Adipocyte (in vitro differentiated cells): ENCODE measurements at places on chromosomes 16 and 17.
A peak's percentile ranks its signal among the peaks of the same experiment; 100 is the strongest.

DNA sequence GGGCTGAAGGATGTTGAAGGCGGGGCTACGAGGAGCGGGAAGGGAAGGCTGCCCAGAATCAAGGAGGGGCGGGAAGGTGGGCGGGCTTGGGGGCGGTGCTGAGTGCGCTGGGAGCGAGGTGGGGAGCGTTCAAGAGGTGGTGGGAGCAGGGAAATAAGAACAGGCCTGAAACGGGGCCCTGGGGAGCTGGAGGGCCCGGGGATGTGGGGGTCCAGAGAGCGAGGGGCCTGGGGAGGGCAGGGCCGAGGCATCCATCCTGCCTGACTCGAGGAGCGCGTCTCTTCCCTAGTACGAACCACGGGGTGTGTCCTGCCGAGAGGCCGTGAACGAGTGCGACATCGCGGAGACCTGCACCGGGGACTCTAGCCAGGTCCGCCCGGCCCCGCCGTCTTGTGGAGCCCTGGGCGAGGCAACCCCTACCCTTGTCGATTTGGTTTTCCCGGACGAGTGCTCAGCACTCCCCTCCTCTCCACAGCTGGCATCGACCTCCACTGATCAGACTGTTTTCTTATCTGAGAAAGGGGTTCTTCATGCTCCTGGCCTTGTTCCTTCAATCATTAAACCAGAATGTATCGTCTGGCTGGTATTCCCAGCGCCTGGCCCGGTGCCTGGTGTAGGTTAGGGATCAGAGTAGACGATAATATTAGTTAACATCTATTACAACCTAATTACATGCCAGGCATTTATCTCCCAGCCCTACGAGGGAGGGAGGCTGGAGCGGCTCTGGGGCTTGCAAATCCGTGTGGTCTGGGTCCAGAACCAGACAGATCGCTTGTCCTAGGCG is 17.2 kb downstream of the ADAM11 start:
- no peak for DNase-seq

GRCh38 chr17:35084987-35085386 is 21.5 kb upstream of the RFFL start:
- DNase-seq, result no peak

- DNase-seq, result peak; percentile 84
Observed at GRCh38 chr17:38867179-38867967, 2.5 kb upstream of the LASP1 start.

DNA sequence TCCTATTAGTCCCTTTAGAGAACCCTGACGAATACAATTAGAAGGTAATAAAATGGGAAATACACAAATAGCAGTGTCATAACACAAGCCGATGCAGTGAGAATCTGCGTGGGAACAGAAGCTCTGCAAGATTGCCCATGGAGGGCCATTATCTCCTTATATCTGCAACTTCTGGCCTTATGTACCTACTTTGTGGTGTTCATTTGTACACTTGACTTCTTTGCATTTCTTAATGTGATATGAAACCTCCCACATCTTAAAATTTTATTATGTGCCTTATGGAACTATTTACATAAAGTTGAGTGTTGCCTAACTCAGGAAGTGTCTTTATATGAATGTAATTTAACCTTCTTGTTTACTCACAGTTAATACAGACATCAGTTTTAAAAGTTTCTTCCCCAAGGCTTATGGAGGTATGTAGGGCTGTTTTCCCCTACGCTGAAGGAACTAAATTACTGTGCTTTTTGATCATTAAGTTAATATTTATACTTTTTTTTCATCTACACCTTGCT is 10.1 kb upstream of the TANC2 start:
- DNase-seq, result peak; percentile 16

GRCh38 chr17:17146786-17147406 is 59.2 kb downstream of the PLD6 start:
- no peak for DNase-seq

- no peak for DNase-seq
Observed at GRCh38 chr17:56947741-56948140, 13.1 kb downstream of the COIL start.

GRCh38 chr16:24049113-24049512 is 207.0 kb upstream of the CACNG3 start:
- no peak for DNase-seq

DNA sequence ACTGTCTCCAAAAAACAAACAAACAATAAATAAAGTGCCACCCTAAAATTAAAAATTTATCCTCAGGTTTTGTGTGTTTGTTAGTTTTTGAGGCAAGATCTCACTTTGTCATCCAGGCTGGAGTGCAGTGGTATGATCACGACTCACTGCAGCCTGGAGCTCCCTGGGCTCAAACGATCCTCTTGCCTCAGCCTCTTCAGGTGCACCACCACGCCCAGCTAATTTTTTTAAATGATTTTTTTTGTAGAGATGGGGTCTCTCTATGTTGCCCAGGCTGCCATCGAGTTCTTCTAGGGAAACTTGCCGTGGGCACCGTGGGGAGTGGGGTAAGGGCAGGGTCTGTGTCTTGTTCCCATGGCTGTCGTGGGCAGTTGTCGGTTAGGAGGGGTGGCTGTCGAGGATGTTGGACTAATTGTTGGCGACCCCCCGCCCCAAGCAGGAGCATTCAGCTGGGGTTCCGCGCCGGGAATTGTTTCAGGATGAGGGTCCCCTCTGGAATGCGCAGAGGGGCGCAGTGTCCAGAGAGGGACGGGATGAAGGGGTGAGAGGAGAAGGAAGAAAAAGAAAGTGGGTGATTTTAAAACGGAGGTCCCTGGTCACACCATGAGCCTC is 1.1 kb upstream of the RNF213 start:
- DNase-seq, result peak; percentile 33

- DNase-seq, result no peak
Observed at GRCh38 chr17:74061758-74062157, 141.7 kb upstream of the RPL38 start.

DNA sequence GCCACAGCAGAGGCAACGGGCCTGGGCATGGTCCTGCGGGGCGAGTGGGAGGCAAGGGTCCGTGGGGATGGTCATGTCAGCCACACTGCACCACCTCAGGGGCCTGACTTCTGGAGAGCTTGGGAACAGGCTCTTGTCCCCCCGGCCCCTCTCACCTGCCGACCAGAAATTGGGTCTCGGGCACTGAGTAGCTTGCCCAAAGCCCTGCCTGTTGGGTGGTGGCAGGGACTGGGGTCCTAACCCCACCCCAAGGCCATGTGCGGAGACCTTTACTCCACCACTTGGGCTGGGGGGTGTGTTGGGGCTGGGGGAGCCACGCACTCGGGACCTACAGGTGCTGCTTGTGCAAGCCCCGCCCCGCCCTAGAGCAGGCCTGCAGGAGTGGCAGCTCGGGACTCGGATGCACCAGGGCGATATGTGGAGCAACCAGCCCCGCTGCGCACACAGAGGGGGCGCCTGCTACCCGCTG is 24.2 kb upstream of the CHMP6 start:
- no peak for DNase-seq

DNA sequence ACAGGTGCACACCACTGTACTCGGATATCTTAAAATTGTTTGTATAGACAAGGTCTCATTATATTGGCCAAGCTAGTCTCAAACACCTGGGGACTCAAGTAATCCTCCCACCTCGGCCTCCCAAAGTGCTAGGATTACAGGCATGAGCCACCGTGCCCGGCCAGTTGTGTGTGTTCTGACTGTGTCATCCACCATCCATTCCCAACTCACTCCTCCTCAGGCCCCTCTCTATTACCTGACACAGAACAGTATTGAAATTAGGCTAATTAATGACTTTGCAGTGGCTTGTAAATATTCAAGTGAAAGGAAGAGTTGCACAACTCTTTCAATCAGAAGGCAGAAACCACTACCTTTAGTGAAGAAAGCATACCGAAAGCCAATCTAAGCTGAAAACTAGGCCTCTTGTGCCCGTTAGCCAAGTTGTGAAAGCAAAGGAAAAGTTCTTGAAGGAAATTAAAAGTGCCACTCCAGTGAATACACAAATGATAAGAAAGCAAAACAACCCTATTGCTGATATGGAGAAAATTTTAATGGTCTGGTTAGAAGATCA is 28.7 kb downstream of the GOSR1 start:
- no peak for DNase-seq

DNA sequence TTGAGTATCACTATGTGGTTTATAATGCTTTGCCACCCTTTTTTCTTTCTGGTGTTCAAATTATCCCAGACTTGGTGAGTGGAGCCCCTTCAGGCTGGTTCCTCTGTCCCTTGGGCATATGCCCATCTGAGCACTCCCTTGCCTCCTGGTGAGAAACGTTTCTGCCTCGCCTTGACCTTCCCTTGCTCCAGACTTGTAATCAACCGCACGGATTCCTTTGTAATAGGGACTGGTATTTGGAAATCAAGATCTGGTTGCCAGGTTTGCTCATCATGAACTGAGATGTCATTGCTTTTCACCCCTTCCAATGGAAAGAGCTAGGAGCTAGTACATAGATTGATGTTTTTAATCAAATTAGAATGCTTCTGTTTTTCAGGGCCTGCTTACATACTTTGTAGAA is 43.7 kb downstream of the SEC14L1 start:
- DNase-seq, result peak; percentile 51

DNA sequence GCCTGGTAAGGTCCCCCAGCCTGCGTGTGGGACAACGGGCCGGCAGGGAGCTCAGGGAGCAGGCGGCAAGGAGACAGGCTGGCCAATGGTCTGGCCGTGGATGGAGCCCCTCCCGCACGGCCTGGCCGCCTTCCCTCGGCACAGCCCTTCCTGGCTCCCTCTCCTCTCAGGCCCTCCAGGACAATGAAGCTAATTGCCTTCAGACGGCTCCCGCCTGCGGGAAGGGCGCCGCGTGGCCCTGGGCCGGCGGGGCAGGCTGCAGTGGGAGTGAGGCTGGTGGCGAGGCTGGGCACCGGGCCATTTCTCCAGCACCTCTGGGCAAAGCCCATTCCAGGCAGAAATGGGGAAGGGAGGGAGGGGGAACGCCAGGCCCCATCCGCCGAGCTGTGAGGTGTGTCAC is 50.9 kb downstream of the ENGASE start:
- DNase-seq, result no peak

GRCh38 chr17:38705803-38706504 is 881 bp downstream of the MLLT6 start:
- peak; percentile 56 for DNase-seq

DNA sequence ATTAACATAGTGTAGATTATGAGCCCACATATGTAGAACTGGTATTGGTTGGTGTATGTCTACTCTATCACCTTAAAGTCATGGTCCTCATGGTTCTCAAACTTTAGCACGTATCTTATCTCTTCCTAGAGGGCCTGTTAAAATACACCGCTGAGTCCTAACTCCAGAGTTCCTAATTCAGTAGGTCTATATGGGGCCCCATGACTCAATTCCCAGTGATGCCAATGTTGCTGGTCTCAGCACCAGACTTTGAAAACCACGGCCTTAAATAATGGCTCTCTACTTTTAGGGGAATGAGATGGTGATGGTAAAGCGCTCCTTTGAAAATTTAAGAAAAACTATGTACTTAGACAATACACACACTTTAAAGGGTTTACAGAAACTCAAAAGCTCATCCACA is 36.6 kb downstream of the SMURF2 start:
- DNase-seq, result no peak

- DNase-seq, result no peak
Observed at GRCh38 chr17:76989519-76989918, 121.3 kb downstream of the MGAT5B start.

DNA sequence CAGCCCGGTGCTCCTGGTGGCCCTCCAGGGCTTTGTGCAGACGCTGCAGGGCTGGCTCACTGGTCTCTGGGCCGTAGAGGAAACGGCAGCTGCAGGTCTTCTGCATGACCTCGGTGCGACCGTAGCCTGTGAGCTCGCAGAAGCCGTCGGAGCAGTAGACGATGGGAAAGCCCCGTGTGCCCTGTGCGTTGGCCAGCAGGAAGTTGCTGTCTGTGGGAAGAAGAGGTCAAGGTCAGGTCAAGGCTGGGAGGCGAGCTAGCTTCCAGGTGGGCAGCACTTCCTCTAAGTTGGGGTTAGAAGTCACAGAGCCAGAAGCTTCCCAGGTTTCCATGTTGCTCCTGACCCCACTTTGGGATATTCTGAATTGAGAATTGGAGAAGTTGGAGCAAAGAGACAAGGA is 2.1 kb downstream of the KCNH4 start:
- DNase-seq, result no peak

DNA sequence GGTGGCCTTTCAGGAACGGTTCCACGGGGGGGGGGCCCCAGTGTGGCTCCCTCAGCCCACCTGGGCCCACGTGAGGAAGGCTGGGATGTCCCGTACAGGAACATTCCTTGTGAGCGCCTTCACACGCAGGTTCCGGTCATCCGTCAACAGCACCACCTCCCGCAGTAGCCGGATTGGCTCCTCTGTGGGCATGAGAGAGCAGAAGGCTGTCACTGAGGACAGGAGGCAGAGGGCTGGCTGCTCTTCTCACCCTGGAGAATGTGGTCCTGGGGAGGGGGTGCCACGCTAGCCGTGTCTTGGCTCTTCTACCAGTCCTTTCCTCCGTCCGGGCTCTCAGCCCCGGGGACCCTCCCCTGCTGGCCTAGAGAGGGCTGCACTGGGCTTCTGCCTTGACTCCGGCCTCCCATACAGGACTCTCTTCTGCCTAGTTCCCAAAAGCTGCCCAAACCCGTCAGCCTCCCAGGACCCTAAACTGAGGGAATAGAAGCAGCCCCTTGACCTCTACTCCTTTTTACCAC is 6.6 kb downstream of the HIC1 start:
- no peak for DNase-seq

DNA sequence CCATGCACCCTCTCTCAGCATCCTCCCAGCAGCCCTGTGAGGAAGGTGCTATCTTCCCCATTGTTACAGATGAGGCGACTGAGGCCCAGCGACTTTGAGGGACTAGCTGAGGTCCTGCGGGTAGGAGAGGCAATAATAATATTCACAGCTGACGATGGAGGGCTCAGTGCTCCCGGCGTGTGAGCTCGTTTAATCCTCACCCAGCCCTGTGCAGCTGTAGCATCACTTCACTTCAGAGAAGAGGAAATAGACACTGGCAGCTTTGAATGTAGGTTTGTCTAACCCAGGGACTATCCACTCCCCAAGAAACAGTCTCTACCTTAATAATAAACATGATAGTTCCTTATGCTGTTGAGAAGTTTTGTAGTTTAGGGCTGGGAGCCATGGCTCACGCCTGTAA is 21.6 kb downstream of the LASP1 start:
- no peak for DNase-seq

DNA sequence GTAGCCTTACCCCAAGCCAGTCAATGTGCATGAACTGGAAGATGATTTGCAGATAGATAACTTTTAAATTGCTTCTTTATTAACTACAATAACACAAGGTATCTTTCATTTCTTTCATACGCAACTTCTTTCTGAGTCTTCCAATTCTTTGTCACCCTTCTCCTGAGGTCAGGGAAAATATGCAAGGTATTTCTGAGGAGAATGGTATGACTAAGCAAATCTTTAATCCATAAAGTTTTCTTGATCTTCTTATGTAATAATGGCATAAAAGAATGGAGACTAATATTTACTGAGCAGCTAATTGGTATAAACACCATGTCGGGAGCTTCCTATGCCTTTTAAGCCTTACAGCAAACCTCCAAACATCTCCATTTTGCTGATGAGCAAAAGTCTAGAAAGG is 438.9 kb downstream of the KCNJ2 start:
- DNase-seq, result no peak

GRCh38 chr17:56130026-56130425 is 23.2 kb upstream of the ANKFN1 start:
- DNase-seq, result no peak
